Endothelial cell of coronary artery (primary cell): ENCODE measurements at places on chromosomes 11 and 22. TPM values are rescaled to one million over a fixed set of nuclear protein-coding genes. Genes with fewer than 3 reads are reported as not detected.

Gene OR56A1
- 0.19 TPM in 1 of 2 replicates, not detected in the other for total RNA-seq

Gene SCGB2A2
- not detected in 2 replicates for total RNA-seq

Gene TMPRSS13
- total RNA-seq: not detected in 2 replicates

Gene OR2AG2
- 0.09 and 0.18 TPM in 2 replicates for total RNA-seq

Gene ASCC2
- total RNA-seq: 24.3 and 28.2 TPM in 2 replicates
